Activated naive CD4-positive, alpha-beta T cell (primary cell): ENCODE measurements at places on chromosomes 6 and 20.

- no peak for DNase-seq
These were observed 4.0 kb downstream of the DCDC2 start for GRCh38 chr6:24353861-24354260.

DNA sequence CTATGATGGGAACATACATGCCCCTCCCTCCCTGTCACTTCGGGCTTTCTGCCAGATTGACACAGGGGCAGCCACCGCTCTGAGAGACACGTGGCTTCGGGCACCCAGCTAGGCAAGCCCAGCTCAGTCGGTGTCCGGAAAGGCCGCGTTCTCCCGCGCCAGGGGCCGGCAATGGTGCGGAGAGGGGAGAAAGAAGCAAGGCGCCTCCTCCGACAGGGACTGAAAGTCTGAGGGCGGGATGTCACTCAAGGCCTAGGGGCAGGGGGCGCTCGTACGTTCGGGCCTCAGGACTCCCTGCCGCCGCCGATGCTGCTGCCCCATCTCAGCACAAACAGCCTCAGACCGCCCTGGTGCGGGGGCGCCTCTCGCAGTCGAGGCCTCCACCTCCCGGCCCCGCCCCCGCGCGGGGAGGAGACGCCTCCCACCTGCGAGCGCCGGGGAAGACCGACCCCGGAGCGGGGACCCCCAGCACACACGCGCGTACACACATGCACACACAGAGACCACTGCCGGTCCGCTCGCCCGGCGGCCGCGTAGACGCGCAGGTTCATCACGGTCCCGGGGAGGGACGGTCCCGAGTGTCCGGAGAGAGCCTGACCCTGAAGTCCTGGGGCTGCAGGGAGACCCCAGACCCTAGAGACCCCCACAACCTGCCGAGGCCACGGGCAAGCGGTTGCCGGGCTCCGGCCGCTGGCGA lies 1.9 kb downstream of the GRM4 start:
- DNase-seq, result no peak

GRCh38 chr20:8652396-8652795 lies 416.5 kb upstream of the PLCB4 start:
- DNase-seq, result no peak

DNA sequence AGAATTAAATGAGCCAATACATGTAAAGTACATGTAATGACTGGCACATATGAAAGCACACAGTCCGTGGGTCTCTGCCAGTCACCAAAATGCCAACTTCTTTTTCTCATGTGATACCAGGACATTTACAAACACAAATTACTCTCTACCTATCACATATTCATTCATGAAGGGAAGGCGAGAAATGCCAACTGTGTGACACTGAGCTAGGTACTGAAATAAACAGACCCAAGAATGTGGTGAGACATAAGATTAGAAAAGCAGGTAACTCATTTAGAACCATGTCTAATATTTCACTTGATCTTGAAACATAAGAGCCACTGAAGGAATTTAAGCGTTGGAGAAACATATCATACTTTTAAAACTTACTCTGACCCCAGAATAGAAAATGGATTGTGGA lies 41.4 kb downstream of the HBS1L start:
- no peak for DNase-seq

DNA sequence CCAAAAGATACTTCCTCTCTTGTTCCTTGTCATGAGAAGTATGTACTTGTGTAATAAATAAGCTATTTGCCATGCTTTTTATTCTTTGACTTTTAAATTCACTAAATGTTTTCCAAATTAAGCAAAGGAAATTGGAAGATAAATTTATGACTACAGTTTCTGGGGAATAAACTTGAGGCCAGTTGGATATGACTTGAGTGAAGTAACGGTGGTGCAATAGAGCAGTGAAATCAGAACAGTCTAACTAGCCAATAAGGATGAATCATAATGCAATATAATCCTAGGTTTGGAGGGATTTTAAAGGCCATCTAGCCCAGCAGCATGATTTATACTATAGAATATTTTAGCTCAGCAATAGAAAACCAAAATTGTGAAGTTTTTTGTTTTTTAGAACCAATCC lies 183.8 kb upstream of the TCF21 start:
- no peak for DNase-seq

DNA sequence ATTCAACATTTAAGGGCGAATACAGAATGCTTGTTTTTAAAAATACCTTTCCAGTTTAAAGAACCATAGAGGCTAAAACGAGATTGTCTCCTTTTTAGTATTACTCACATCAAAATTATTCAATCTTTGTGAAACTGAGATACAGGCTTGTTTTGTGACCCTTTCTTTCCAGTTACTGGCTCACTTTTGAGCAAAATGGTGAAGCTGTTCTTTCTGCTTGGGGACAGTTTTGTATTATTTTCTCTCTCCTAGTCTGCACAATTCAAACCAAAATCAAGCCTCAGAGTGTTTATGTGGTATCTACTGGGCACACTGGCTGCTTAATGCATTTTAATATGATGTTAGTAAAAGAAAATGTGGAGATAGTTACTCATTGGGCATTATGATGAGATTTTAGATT lies 36.5 kb downstream of the HIVEP1 start:
- no peak for DNase-seq

DNA sequence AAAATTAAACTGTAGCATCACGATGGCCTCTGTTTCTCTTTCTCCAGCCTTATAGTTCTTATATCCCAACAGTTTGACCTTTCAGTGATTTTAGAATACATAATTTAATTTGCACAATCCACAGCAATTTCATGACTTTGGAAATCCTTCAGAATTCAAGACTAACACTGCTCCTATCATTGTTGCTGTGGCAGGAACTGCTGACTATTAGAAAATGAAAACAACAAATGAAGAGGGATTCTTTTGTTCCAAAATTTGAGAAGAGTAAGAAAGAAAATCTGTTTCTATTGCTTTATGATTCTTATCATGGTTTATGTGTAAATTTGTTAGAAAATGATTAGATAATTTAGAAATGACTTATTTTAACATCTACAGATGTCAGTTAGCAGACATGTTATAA lies 604.0 kb upstream of the ADGRB3 start:
- DNase-seq, result no peak

GRCh38 chr6:193773-194310 lies 98.4 kb upstream of the DUSP22 start:
- DNase-seq, result no peak

GRCh38 chr6:77403424-77403823 lies 59.9 kb downstream of the HTR1B start:
- DNase-seq, result no peak
